Colonic mucosa (tissue), 4 donors: ENCODE measurements at places on chromosomes 5 and 9.

GRCh38 chr9:77811832-77812231 lies 163.7 kb upstream of the GNA14 start:
- no peak for DNase-seq

GRCh38 chr9:101369286-101369685 lies 15.5 kb downstream of the BAAT start:
- DNase-seq, result no peak

DNA sequence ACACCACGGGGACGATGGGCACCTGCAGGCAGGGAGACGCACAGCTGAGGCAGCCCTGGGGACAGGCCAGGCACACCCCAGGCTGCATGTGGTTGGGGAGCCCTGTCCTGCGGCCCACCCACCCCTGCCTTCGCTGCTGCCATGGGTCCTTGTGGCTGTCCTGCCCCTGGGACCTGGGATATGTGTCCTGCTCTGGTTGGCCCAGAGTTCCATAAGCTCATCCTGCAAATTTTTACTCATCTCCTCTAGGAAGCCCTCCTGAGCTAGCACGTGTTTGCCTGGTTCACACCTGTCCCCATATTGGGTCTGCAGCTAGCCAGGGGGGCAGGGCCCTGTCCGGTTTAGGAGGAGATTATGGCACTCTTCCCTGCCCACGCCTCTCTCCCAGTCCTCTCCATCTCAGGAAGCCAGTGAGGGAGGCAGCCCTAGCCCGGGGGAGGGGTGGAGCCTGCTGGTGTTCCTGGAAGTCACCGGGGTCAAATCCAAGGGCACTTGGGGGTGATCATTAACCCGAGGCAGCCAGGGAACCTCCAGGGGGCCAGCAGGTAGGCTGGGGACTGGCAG lies 12.2 kb downstream of the EGFL7 start:
- peak; percentile 93 for DNase-seq

DNA sequence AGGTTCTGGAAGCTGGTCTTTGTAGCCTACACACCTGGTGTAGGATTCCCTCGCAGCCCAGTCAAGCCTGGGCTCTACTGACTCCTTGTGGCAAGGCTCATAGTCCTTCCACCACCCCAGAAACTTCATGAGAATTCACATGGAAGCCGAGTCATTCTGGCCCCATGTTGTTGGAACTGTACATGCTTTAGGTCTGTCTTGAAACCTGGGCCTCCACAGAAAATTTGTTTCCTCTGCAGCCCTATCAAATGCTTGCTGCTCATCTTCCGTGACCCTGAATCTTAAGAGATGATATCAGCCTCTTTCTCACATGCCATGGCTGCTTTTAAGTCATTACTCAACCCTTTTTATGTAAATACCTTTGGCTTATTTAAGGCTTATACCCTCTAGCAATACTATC lies 113.4 kb upstream of the GRHPR start:
- no peak for DNase-seq

DNA sequence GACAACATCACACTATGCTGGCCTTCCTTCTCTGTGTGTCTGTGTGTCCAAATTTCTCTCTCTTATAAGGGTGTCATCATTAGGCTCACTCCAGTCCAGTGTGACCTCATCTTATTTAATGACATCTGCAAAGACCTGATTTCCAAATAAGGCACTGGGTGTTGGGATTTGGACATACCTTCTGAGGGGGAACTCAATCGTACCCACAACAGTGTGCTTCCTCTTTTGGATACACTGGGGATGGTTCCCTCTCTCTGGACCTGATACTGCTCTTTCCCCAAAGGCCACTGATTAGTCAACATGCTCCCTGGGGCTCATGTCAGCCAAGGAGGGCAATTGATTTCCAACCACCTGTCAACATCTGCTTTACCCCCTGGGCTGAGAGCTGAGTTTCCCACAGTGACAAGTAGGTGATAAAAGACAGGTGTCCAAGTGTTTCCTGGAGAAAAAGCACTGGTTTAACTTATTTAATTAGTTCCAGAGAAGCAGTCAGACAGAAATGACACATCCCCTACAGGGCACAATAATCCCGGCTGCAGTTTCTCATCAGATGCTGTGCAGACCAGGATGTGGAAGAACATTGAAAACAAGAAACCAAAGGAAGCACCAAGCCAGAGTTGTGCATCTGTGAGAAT lies 17.8 kb upstream of the CEP72 start:
- DNase-seq, result no peak

DNA sequence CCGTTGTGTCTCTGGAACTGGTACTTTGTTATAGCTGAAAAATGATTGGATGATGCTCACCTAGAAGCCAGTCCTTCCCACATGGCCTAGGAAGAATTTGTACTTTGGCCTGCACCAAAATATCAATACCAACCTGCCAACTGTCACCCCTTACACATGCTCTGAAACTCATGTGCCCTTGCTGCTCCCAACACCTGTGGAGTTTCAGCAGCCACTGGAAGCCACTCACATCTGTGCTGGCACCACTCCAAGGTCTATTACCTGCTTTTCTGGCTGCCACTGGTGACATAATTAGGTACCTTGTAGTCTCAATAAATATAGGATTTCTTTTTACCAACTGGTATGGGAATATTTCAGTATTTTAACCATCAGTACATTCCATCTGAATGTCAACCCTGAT lies 363.6 kb downstream of the SH3GL2 start:
- peak; percentile 36 for DNase-seq

DNA sequence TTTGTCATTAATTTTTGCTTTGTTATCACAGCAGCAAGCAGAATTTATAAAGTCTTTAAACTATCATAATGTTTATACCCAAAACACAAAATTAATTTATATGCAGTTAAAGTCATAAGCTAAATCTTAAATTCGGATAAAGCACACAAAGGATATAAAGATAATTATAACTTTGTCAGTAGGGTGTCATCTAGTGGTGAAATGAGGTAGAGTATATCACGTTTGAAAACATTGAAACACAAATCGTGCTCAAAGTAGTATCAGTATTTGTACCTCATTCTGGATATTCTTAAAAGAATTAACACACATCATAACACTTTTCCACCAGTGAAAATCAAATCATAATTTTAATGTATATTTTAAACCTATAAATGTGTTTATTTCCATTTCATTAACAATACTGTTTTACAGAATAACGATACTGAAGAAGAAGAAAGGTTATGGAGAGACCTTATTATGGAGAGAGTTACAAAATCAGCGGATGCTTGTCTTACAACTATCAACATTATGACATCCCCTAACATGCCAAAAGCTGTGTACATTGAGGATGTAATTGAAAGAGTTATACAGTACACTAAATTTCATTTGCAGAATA lies 129.5 kb downstream of the NIPBL start:
- no peak for DNase-seq

DNA sequence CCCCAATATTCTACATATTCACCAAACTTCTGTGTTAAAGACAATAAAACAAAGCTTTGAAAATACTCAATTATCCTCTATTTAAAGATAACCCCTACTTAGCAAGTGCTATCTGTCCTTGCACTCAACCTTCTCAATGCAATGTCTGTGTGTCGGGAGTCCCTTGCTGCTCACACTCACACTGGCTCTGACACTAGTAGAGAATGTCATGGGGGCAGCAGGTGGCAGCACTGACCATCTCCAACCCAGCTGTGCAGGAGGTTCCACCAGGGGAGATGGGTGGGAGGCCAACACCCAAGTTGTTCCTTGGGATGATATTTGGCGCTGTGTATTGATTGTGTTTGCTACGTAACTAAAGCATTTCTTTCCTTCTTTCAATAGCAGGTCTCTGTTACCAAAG lies 59.4 kb upstream of the SIMC1 start:
- no peak for DNase-seq

DNA sequence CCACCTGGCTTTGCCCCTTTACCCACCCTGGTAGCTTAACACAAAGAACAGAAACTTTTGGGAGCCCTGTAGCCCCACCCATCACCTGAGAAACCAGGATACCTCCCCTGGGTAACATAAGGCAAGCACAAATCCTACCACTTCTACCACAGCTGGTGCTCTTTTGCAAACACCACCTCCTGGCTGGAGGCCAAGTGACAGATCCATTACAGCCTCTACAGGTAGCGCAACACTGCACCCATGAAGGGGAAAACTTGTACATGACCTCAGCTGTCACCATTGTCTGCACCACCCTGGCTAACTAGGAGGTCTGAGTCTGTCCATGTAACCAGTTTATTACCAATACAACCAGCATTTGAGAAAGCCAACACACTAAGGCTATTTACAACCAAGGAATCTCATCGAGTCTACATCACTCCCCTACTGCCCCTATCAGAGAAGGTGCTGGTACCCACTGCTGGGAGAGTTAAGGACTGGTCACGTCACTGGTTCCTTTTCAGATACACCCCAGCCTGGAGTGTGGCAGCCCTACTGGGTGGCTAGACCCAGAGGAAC lies 128.6 kb downstream of the PJA2 start:
- peak; percentile 26 for DNase-seq

DNA sequence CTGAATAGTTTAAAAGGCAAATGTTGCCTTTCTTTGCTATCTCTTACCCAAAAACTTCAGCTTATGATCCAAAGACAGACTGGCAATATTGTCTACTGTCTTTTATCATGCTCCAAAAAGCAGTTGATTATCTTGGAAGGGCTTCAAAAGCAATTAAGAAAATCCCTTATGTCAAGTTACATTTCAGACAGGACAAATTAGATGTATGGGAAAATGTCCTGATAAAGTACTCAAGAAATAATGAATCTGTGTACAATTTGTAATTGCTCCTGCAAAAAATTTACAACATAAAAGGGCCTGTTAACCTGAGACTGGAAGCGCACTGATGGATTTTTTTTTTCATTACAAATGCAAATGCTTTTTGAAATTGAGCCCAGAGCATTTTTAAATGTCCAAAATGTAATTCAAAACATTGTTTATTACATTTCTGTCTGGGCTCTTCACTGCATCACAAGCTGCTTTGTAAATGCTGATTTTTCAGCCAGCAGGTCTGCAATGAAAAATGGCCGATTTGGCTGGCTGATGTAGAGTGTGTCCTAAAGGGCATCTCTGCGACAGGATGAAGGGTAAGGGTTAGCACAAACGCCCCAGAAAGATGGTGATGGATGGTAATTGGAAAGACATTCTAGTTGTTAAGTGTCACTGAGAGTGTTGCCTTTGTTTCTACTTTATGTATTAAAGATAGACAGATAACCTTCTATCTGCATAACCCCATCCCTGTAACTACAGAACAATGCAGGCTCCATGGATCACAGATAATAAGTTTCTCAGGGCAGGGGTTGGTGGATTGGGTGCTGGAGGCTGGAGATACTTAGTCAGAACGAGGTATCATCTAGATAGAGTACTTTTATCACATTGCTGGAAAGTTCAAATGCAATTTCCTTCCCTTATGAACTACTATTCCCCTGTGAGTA lies 27.0 kb downstream of the MAT2B start:
- DNase-seq, result no peak

- no peak for DNase-seq
Observed at GRCh38 chr5:149938791-149939358, 5.7 kb downstream of the PDE6A start.

- no peak for DNase-seq
Observed at GRCh38 chr9:71672573-71672972, 95.7 kb downstream of the CEMIP2 start.

DNA sequence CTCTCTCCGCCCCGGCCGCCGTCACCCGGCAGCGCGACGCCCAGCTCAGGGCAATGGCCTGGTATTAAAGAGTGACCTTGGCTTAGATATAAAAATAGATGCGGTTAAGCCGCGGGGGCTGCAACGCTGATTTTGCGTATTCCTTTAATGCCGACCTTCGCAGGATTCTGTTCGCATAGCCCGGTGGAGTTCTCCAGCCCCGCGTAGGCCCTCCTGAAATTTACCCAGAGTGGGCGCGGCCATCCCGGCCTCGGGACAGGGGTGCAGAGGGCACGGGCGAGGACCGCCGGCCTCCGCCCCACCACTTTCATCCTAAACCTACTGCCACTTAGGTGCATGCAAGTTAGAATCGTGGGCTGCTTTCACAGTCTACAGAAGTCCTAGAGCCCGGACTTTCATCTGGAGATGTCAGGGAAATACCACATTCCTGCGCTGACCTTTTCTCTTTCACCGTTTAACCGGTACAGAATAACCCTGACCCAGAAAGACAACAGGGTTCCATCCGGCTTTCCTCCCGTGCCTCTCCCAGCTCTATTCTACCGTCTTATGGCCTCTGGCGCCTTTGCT lies 492 bp upstream of the FAM169A start:
- peak; percentile 29 for DNase-seq

GRCh38 chr9:88544245-88544644 lies 9.3 kb downstream of the NXNL2 start:
- peak; percentile 41 for DNase-seq

DNA sequence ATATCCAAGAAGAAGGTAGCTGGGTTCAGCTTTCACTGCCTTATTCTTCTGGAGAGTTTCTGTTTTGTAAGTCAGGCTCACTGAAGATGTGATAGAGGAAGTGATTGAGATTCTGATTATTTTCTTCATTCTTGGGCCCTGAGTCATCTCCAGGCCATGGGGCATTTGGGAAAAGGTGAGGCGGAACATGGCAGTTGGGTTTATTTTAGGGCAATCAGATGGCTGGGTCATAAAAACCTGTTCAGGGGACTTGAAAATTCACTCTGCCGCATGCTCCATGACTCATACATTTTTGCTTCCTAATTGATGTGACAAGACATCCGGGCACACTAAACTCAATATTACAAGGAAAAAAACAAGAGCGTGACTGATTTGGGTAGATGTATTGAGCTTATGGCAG lies 265.7 kb upstream of the KLF4 start:
- DNase-seq, result peak; percentile 82

DNA sequence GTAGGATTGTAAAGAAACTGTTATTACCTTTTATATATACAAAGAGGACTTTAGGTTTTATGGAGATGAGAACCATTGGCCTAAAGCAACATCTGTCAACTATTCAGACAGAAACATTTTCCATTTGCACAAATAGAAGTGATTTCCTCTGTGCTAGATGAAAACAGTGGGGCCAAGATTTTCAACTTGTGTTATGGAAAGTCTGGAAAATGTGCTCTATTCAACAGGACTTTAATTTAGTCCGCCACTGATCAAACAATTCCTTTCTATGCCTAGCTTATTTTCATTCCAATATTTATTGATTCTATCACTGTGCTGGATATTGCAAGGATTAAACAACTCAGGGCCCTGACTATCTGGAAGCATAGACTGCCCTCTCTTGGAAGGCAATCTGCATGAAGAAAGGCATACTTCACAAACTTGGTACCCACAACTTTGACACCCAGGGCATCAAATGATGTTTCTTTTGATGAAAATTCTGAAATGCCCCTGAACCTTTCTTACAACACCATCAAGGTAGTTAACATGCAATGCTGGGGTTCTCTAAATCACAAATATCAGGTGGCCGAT lies 126.6 kb upstream of the HMHB1 start:
- DNase-seq, result no peak

- no peak for DNase-seq
Observed at GRCh38 chr9:123107639-123108285, 74.3 kb downstream of the GPR21 start.

DNA sequence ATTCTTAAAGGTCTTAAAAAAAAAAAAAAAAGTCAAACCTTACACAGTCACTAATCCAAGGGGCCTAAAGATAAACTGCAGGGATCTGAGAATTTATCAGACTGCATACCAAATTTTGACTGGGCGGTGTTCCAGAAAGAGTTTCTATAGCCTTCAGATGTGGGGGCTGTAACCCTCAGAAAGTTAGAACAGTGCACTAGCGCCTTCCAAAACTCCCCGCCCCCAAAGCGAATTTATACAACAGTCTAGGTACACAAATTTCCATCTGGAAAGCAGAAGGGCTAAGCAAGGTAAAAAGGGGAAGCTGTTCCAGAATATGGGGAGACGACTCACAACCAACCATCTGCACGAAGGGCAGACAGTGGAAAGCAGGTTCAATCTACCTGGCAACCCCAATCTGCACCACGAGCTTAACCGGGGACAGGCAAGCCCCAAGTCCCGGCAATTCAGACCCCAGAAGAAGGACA lies 813 bp downstream of the ERMP1 start:
- DNase-seq, result peak; percentile 54

- no peak for DNase-seq
Observed at GRCh38 chr5:81140441-81140840, 92.7 kb upstream of the CKMT2 start.
